ENCODE measurements at places on chromosomes 3 and 15.

- no peak for DNase-seq
These were observed 112.3 kb upstream of the PHLDB2 start for GRCh38 chr3:111746772-111747171.

DNA sequence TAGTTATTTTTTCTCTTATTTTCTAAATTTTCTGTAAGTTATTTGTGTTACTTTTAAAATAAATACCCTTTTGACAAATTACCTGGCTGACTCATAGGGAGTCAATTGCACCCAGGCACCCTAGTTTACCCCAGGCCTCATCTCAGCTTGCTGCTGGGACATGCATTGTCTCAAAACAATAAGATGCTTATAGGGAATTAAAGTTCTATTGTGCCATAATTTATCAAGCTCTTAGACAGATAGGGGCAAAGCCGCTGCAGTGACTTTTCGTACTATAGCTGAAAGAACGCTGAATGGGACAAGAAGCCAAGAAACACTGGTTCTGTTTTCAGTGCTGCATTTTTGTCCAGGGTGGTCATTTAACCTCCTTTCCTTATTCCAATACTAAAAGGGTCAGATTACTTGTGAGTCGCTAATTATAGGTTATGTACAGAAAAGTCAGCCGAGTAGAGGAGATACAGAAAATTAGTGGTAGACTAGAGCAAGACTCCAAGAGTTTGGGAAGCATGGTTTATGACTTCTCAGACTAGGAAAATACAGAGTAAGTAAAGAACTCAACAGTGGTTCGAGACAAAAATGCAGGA is 50.3 kb downstream of the EXD1 start:
- no peak for DNase-seq

GRCh38 chr3:173529062-173529711 is 131.6 kb downstream of the NLGN1 start:
- peak; percentile 36 for DNase-seq

DNA sequence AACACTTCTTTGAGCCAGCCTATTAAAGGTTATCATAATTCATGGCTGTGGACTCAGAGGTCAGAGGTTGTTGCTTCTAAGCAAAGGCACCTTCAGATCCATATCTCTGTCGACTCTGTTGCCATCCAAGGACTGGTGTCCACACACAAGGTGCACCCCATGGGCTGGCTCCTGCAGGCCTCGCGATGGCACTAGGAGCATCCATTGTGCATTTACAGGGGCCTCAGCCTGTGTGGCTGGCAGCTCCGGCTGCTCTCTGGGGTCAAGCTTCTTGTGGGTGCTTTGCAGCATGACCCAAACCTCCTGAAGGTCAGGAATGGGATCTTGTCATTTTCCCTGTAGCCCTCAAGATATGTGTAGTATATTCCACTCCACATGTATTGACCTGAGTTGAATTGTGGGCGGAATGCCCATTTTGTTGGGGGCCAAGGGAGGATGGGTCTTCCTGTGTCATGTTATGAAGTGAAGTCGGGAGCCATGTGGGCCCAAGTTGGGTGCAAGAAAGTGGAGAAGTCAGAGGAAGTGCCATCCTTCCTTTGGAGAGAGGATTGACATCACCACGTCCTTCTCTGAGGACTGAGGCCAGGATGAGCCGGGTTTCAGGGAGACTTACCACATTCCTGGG is 43.9 kb downstream of the CHDH start:
- DNase-seq, result no peak

DNA sequence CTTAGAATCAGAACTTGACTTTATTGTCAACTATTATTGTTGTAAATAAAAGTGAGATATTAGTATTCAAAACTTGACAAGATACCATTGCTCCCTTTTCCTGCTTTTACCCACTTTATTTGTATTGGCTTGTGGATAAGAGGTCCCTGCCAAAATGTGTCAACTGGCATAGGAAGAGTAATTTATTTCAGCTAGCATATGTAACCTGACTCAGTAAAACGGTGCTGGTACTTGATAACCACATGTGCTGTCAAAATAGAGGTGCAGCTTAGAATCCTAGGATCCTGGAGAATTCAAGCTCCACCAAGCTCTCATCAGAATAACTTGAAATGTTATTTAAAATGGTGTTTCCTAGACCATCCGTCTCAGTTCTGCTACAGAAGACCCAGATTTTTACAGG is 90.2 kb upstream of the TGFBR2 start:
- DNase-seq, result no peak

DNA sequence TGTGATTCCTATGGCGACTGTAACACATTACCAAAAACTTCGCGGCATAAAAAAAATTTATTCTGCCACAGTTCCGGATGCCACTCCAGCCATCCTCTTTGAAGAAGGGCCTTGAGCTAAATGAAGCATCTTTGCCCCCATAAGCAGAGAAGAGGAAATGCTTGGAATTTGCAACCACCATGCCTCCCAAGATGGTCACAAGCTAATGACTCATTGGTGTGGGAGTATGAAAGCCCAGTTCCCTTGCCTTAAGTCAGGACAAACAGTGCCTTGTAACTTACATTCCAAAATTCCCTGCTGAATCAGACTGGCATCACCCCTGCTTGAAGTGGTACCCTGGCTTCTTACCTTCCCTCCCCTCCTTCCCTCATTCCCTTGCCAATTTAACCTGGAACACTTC is 1077.4 kb downstream of the EPHA3 start:
- DNase-seq, result no peak

- peak; percentile 62 for DNase-seq
These were observed 118.7 kb downstream of the NUP210 start for GRCh38 chr3:13301286-13301987.
